Activated CD4-positive, alpha-beta T cell treated with anti-CD3 and anti-CD28 coated beads, Interleukin-2, amount 50 U/mL, for 1 hour (primary cell): ENCODE measurements at places on chromosomes 16 and 17.

- no peak for DNase-seq
These were observed 37.3 kb upstream of the PHOSPHO1 start for GRCh38 chr17:49267912-49268311.

DNA sequence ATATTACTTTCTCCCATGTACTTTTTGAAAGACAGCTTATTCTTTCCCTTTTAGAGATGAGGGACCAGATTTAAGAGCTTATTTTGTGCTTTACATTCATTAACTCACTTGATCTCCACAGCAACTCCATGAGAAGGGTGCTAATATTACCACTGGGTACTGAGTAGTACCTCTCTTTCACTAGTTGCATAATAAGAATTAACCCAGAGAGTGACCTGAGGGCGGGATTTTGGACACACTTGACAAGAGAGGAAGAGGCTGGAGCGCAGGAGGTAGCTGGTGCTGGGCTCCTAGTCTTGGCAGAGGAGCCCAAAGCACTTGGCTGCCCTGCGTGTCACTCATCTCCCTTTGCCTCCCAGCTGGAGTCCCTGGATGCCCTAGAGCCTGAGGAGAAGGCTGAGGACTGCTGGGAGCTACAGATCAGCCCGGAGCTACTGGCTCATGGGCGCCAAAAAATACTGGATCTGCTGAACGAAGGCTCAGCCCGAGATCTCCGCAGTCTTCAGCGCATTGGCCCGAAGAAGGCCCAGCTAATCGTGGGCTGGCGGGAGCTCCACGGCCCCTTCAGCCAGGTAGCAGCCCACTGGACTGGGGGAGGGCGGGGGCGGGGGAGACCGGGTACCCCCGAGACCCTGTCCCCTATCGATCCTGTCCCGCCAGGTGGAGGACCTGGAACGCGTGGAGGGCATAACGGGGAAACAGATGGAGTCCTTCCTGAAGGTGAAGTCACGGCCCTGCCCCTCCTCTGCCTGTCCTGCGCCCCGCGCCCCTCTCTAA is 1.7 kb upstream of the MAZ start:
- DNase-seq = no peak

- DNase-seq = no peak
These were observed 23.0 kb upstream of the CDR2 start for GRCh38 chr16:22397464-22397863.

- no peak for DNase-seq
These were observed 19.4 kb upstream of the CRISPLD2 start for GRCh38 chr16:84800158-84800978.

GRCh38 chr16:65388592-65388991 is 266.7 kb upstream of the CDH11 start:
- no peak for DNase-seq

- no peak for DNase-seq
These were observed 134.2 kb downstream of the MGAT5B start for GRCh38 chr17:77002103-77003045.

GRCh38 chr16:27253526-27253930 is 15.0 kb downstream of the NSMCE1 start:
- DNase-seq = no peak

DNA sequence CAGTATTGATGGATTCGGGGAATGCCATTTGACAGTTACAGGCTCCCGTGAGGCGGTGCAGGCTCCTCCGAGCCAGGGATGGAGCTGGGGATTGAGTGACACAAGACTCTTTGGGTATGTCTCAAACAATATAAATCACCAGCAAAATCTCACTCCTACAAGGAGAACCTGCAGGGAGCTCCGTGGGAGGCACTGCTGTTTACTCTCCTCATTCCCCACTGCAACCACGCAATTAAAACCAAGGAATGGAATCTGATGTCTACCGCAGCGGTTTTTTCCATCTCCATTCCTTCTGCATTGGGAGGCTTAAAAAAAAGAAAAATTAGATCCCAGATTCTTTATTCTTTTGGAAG is 157.9 kb downstream of the WWOX start:
- DNase-seq = no peak

- DNase-seq = no peak
These were observed 132.5 kb upstream of the PLCG2 start for GRCh38 chr16:81646561-81646960.

DNA sequence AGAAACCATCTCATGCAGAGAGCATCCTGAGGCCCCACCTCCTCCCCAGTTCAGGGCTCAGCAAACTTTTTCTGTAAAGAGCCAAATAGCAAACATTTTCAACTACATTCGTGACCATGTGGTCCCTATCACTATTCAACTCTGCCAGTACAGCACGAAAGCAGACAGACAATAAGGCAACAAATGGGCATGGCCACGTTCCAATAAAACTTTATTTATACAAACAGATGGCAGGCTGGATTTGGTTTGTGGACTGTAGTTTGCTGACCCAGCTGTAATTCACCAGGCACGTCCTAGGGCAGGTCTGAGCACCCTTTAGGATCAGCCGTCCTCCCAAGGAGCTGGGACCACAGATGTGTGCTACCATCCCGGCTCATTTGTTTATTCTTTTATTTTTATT is 27.1 kb upstream of the GPRC5C start:
- no peak for DNase-seq

GRCh38 chr17:6648181-6648580 is 3.2 kb downstream of the MED31 start:
- no peak for DNase-seq

DNA sequence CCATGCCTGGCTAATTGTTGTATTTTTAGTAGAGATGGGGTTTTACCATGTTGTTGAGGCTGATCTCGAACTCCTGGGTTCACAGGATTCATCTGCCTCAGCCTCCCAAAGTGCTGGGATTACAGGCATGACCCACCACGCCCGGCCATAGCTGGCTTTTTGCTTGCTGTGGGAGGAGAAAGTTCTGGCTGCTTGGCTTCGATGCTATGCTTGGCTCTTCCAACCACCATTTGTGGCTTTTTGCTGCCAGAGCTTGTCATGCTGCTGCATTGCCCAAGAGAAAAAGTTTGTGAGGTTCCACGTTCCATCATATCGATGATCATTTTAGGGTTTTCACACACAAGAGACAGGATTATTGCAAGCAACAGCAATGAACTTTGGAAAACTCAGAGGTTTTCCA is 16.2 kb downstream of the BMERB1 start:
- DNase-seq = no peak

DNA sequence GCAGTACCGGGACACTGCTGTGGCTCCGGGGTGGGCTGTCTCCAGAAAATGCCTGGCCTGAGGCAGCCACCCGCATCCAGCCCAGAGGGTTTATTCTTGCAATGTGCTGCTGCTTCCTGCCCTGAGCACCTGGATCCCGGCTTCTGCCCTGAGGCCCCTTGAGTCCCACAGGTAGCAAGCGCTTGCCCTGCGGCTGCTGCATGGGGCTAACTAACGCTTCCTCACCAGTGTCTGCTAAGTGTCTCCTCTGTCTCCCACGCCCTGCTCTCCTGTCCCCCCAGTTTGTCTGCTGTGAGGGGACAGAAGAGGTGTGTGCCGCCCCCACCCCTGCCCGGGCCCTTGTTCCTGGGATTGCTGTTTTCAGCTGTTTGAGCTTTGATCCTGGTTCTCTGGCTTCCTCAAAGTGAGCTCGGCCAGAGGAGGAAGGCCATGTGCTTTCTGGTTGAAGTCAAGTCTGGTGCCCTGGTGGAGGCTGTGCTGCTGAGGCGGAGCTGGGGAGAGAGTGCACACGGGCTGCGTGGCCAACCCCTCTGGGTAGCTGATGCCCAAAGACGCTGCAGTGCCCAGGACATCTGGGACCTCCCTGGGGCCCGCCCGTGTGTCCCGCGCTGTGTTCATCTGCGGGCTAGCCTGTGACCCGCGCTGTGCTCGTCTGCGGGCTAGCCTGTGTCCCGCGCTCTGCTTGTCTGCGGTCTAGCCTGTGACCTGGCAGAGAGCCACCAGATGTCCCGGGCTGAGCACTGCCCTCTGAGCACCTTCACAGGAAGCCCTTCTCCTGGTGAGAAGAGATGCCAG is 12.9 kb downstream of the STH start:
- DNase-seq = no peak

- DNase-seq = no peak
These were observed 106.4 kb upstream of the TOB1 start for GRCh38 chr17:50972577-50972976.

GRCh38 chr17:66533572-66533971 is 231.2 kb downstream of the PRKCA start:
- DNase-seq = no peak

DNA sequence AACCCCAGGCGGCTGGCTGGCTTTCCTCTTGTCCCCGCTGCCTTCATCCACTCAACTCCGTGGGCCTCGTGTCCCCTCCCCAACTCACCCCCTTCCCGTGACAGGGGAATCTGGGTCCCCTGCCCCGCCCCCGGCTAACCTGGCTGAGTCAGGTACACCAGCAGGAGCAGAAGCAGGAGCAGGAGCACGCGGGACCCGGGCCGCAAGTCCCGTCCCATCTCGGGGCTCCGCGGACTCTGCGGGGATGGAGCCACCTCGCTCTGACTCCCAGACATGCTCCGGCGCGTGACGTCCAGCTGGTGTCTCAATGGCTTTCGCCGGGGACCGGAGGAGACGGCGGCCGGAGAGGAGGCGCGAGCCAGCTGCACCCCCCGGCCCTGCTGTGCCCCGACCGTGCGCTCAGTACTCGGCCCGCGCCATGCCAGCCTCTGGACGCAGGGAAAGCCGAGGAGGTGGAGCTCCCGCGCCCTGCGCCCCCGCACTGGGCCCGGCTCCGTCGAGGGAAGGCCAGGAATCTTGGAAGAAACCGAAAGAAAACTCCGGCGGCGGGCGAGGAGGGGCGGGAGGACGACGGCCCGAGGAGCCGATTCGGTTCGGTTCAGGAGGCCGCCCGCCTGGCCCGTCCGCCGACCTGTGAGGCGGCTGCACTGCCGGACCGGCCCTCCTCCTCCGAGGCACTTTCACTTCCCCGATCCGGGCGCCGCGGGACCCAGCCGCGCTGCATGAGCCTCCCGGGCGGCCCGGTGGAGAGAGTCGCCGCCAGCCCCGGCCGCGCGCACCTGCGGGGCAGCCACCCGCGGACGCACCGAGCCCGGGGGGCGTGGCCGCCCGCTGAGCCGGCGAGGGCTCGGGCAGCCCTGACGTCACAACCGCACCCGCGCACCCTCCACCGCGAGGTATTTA is at the start of the genes CXCL16 and ZMYND15:
Gene CXCL16 (minus strand): TSS at position 807 of the 903 bp plus-strand sequence. CDS start 589 bp downstream, at position 218.
Gene ZMYND15 (plus strand): TSS at position 712 of the 903 bp plus-strand sequence. CDS start 716 bp downstream, outside the sequence.
- peak; percentile 67 for DNase-seq

DNA sequence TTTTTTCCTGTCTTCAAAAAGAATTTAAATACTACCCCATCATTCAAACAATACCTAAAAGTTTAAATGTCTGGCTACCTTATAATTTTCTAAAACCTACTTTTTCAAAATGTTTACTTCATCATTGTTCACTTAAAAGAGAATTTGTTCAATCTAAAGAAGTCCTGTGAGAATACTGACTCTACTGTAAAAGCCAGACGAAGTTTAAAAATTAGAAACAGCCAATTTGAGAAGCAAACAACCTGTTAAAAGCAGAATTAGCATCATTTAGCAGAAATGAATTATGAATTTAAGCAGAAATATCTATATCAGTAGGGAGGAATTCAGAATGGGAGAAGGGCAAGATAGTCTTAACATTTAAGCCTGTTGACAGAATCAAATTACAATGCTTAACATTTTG is 2.1 kb downstream of the SKA2 start:
- no peak for DNase-seq

DNA sequence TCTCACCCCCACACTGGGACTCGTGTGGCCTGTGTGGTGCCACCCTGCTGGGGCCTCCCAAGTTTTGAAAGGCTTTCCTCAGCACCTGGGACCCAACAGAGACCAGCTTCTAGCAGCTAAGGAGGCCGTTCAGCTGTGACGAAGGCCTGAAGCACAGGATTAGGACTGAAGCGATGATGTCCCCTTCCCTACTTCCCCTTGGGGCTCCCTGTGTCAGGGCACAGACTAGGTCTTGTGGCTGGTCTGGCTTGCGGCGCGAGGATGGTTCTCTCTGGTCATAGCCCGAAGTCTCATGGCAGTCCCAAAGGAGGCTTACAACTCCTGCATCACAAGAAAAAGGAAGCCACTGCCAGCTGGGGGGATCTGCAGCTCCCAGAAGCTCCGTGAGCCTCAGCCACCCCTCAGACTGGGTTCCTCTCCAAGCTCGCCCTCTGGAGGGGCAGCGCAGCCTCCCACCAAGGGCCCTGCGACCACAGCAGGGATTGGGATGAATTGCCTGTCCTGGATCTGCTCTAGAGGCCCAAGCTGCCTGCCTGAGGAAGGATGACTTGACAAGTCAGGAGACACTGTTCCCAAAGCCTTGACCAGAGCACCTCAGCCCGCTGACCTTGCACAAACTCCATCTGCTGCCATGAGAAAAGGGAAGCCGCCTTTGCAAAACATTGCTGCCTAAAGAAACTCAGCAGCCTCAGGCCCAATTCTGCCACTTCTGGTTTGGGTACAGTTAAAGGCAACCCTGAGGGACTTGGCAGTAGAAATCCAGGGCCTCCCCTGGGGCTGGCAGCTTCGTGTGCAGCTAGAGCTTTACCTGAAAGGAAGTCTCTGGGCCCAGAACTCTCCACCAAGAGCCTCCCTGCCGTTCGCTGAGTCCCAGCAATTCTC is 27.4 kb downstream of the STH start:
- no peak for DNase-seq

DNA sequence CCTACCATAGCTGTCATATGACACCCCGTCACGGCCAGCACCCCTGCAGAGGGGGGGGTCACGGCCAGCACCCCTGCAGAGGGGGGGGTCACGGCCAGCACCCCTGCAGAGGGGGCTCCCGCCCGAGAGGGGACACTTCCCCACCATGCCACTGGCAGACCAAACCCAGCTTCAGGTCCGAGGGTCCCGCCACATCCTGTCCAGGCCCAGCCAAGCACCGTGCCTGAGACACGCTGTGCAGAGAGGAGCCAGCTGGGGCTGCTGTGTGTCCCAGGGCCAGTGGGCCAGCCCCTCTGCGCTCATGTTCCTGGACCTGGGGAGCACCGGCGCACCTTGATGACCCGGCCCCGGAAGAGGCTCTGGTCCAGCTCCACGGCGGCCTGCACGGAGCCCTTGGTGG is 1.9 kb downstream of the PABPN1L start:
- DNase-seq = no peak

DNA sequence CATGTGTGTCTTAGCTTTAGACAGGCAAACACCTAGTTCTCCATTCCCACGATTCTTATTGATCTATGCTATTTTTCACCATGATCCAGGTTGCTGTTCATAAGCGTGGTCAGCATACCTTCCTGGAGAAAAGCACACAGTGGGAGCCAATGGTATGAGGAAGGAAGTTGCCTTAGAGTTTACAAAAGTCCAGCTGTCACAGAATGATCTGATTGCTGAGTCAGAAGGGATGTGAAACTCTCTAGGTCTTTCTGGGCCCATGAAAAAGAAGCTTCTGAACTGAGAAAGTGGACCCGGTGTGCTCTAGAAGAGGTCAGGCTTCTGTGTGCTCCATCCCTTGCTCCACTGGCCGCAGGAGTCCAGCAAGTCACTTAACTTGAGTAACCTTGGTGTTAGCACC is 71.0 kb upstream of the CCL1 start:
- DNase-seq = no peak

- DNase-seq = no peak
These were observed 41.3 kb upstream of the ACSF3 start for GRCh38 chr16:89052191-89052889.
